ENCODE measurements at places on chromosomes 5 and 9.

- peak; percentile 24 for DNase-seq
These were observed 53.6 kb downstream of the SAXO1 start for GRCh38 chr9:18979367-18979766.

GRCh38 chr9:93060746-93061259 is 2.3 kb downstream of the SUSD3 start:
- DNase-seq = no peak

DNA sequence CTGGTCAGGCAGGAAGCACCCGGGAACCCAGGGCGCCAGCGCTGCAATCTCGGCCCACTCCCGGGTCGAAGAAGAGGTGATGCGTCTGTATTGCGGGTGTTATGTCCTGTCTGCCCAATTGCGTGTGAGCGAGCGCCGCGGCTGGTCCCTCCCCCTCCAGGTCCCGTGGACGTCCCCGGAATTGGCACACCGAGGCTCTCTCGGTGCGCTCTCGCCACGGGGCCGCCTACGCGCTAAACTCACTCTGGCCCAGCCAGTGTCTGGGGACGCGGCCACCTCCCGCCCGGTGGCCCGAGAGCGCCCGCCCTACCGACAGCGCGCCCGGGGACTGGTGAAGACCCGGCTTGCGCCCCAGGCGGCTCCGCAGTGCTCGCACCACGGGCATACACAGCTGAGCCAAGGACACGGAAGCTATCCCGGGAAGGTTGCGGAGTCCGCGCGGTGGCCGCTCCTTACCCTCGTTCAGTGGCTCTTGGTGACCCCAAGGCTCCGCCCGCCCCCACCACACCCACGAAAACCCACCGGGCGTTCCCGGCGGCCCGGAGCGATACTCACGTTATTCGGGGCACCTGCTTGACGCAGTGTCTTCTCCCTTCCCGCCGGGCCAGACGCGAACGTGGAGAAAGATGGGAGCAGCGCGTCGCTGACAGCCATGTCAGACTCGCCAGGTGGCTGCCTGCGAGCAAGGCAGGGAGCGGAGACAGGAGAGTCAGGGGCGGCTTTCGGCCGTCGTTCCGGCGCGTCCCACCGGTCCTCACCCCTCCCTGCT is 1.0 kb downstream of the KLF4 start:
- peak; percentile 82 for DNase-seq

DNA sequence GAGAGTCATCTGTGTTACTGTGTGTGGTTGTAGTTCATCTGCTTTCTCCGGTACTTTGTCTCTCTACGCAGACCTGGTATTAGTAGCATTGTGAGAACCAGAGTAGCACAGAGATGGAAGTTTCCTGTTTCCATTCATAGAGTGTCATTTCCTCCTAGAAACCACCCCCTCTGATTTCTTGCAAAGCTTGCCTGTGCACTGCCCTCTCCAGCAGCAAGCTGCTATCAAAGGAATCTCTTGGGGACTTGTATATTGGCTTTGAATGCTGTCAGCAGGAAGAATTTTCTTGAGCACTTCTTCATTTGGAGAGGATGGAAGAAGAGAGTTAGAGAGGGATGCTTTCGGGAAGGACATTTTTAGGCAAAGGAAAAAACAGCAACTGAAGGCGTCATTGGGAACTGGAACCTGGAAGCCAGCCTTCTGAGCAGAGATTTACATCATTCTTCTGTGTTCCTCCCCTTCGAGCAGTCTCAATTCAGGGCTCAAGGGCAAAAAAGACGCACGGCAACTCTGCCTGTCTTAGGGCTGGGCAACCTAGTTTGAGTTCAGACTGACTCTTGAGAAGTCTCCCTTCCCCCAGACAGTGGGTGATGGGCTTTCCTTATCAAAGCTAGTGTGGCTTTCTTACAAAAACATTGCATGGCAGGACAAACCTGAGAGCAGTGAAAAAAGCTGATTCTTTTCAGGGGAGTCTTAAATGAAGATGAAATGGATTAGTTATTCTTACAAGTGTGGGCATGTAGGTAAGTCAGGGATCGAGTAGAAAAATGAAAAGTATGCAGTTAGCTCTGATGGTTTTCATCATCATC is 226.3 kb downstream of the AOPEP start:
- DNase-seq = peak; percentile 27

- DNase-seq = no peak
These were observed 454.1 kb downstream of the ARHGEF28 start for GRCh38 chr5:74079971-74080556.

- no peak for DNase-seq
These were observed 1.4 kb upstream of the SNAPC4 start for GRCh38 chr9:136401173-136401922.
